ENCODE measurements at places on chromosomes 11 and 22.
A peak's percentile ranks its signal among the peaks of the same experiment; 100 is the strongest.

- DNase-seq = no peak
Observed at GRCh38 chr11:113484223-113484622, 9.0 kb upstream of the DRD2 start.

DNA sequence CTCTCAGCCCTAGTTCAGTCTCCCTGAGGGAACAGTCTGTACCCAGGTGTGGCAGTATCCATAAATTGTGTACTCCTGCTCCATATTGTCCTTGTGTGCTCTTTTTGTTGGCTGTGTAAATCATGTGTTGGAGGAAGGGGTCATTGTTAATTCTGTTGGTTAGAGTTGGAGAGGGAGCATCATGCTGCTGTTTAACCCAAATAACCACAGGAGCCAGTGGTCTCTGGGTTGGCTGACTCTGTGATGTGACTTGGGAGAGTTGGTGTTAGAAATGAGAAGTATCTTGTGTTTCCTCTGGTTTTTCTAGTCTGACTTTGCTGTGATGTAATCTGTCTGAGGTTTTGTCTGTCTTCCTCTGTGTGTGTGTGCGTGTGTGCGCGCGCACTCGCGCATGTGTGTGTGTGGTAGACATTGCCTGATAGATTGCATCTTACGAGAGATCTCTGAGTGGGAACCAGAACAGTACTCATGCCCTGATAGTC is 30.5 kb downstream of the CTNND1 start:
- DNase-seq = peak; percentile 41

GRCh38 chr22:43884600-43885318 is 7.1 kb downstream of the PNPLA5 start:
- peak; percentile 39 for DNase-seq

DNA sequence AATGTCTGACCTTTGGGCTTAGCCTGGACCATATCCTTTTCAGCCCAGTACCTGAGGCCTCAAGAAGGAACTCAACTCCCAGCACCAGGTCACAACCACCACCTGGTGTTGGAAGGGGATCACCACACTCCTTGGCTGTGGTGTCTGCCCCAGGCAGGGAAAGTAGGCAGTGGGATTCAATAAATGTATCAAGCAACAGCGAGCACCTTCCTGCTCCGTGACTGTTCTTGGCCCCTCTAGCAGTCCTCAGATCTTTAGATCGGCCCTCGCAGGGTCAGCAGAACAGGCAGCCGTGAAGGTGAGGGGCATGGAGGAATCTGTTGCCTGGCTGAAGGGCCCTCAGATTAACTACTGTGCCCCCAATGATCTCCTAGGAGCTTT is 15.9 kb downstream of the ARFGAP2 start:
- no peak for DNase-seq

GRCh38 chr22:19526702-19527111 is 2.5 kb upstream of the CLDN5 start:
- no peak for DNase-seq

DNA sequence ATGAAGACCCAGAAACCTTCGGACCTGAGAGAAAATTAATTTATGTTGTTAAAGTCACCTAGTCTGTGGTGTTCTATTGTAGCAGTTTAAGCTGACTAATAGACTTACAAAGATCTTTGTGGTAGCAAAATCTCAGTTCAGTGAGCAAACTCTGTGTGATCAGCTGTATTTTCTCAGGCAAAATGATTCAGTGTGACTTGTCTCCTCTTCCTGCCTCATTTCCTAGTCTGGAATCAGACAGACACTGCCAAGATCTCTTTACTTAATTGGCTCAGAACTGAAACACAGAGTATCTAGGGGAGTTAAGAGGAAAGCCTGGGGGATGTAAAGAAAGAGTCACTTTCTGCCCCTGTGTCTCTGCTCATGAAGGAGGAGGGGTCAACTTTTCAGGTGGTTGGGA is 564.7 kb downstream of the KCNA4 start:
- DNase-seq = no peak

DNA sequence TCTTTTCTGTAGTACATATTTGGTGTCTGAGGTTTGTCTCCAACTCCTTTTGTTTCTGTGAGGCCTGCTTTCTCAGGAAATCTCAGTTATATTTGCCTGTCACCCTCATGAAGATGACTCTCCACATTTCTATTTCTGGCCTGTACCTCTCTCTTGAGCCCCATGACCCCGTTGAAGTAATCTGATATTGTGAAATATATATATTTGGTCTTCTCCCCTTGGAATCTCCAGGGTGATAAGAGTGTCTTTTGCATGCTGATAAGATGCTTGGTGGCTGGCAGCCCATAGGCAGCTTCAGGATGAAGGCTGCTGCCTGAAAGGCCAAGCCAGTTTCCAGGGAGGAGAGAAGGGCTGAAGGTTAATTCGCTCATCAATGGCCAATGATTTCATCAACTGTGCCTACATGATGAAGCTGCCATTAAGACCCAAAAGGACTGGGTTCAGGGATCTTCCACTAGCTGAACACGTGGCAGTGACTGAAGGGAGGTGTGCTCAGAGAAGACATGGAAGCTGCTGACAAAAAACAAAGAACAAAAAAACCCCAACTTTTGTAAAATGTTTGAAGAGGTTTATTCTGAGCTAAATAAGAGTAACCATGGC is 67.4 kb downstream of the MICAL2 start:
- no peak for DNase-seq

DNA sequence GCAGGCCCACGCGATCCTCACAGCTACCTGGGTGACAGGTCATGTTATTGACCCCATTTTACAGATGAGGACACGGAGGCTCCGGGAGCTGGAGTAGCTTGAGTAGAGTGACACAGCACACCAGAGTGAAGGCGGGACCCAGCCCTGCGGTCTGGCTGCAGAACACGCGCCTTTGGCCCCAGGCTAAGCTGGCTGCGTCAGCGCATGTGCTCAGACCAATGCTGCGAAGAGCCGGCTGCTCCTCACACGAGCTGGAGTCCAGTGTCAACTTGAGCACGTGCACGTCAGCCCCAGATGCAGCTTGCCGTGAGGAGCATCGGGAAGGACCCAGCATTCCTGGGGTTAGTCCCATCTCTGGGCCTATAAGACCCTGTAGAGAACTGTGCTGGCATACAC is 49.9 kb downstream of the SCUBE1 start:
- no peak for DNase-seq

- DNase-seq = peak; percentile 3
Observed at GRCh38 chr11:8168485-8169257, at the start of gene RIC3. Gene RIC3, minus strand, starts transcription at chr11:8169025. Its CDS starts 36 bp downstream, at chr11:8168989.

- no peak for DNase-seq
Observed at GRCh38 chr11:123247813-123248379, 52.8 kb upstream of the CLMP start.

GRCh38 chr11:64438986-64439771 is 80.2 kb downstream of the RPS6KA4 start:
- DNase-seq = no peak

- peak; percentile 78 for DNase-seq
Observed at GRCh38 chr22:30208631-30209603, 37.6 kb downstream of the LIF start.

GRCh38 chr22:49998718-49999062 is 13.9 kb downstream of the IL17REL start:
- DNase-seq = no peak

- DNase-seq = no peak
Observed at GRCh38 chr11:66101066-66101464, 31.0 kb downstream of the PACS1 start.

- peak; percentile 79 for DNase-seq
Observed at GRCh38 chr11:18650859-18651557, 16.9 kb upstream of the SPTY2D1 start.

DNA sequence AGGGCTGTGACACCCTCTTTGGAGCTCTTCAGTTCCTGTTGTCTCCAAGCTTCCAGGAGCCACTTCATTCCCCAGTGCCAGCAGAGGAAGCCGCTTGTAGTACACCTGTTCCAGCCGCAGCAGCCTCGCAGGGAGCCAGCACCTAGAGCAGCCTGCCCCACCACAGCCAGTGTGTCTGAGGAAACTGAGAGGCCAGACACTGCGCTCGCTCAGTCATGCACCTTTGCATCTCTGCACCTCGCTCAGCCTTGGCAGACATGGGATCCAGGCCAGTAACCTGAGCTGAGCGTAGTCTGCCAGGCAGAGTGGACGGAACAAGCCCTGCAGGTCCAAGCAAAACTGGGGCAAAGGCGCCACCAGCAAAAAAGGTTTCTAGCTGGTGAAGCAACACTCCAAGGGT is 1072.1 kb downstream of the JRKL start:
- no peak for DNase-seq

DNA sequence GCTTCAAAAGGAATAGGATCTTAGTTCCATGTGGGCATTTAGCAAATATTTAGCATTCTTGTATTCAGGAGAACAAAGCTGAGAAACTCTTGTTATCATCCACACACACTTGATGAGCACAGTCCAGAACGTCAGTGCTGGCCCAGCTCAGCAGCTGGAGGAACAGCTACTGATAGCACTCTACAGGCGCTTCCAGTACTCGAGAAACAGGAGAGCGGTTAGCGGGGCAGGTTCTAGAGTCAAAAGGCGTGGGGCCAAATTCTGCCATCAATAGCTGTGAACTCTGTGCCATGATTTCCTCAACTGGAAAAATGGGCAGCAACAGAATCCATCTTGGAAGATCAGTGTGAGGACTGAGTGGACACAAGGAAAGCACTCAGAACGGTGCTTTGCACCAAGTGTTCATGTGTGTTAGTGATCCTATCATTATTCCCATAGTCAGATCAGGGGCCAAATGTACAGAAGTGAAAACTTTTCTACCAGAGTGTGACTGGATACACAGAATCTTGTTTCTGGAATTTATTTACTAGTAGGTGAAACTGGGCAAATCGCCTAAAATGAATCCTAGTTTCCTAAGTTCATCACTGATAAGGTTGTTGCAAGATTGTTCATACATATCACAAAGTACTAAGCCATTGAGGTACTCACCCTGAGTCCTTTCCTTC is 3.2 kb downstream of the JOSD1 start:
- DNase-seq = peak; percentile 44

DNA sequence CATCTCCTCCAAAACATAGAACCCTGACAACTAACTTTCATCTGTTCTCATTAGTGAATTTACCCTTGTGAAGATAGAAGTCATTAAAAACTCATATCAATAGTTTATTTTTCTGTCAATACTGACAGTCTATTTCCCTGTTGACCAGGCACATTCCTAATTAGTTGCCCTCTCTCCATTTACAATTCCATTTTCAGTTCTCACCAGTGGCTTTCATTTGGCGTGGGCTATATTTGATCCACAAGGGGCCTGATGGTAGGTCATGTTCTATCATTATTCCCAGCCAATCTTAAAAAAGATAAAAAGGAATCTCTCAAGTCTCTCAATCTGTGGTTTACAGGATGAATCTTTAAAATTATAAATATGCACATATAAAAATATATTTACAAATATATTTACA is 3.9 kb upstream of the AKIP1 start:
- no peak for DNase-seq

GRCh38 chr11:47943721-47944586 is 36.4 kb upstream of the PTPRJ start:
- no peak for DNase-seq

- DNase-seq = no peak
Observed at GRCh38 chr11:18168372-18168771, 4.3 kb upstream of the MRGPRX4 start.

DNA sequence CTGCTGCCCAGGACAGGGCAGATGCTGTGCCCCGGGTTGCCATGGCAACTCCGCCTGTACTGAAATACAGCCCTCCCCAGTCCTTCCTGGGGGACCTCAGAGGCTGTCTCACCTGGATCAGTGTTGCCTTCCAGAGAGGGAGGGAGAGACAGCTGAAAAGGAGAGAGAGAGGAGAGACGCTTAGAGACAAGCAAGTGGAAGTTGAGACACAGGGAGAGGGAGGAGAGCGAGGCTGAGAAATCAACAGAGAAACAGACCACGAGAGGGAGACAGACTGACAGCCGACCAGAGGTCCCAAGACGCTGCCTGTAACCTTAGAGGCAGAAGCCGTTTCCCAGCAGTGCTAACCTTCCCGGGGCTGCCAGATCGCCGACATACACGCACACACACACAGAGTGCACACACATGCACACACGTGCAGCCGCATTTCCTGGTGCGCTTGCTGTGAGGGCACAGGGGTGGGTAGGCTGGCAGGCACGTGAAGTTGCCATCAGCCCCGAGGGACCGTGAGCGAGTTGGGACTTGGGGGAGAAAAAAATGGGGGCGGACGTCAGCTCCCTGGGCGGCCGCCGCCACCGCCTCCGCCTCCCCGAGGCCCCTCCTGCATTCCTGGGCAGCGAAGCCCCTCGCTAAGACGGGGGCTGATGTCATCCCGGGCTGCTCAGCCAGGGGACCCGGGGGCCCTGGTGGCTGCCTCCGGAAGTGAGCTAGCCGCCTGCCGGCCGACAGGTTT is 88.6 kb upstream of the CRYBB3 start:
- peak; percentile 91 for DNase-seq

DNA sequence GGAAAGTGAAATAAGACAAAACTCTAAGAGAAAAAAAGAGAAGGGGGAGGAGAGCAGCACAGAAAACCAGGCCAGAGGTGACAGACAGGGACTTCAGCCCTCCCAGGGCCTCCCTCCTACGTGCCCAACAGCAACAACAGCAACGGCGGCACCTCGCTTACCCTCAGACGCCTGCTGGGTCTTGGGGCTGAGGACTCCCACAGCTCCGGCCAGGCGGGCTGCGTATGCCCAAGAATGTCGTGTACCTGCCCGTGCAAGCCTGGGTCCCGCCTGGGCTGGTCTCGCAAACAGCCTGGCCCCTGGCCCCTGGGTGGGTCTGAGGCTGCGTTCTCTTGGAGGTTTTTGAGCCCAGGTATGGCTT is 30.5 kb downstream of the ARAP1 start:
- DNase-seq = peak; percentile 75

- DNase-seq = peak; percentile 13
Observed at GRCh38 chr11:110858547-110858921, 146.3 kb upstream of the ARHGAP20 start.

GRCh38 chr22:19810381-19811201 is 44.1 kb downstream of the GNB1L start:
- no peak for DNase-seq

GRCh38 chr11:67538823-67539505 is 15.7 kb upstream of the CABP2 start:
- DNase-seq = no peak

GRCh38 chr22:39214383-39215069 is 30.3 kb downstream of the PDGFB start:
- no peak for DNase-seq

DNA sequence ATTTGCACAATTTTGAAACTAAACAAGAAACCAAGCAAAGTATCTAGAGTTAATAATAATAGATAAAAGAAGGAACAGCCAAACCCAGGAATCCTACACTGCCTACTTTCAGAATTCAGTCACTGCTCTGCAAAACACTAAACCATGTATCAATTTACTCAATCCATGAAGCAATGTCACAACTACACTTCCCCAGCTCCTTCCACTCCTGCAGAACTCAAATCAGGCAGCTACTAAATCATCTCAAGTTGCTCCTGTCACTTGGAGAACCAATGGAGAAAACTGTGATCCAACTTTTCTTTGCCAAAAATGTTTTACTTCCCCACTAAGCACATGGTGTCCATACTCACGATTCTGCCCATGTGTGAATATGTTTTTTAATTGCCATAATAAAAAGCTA is 24.9 kb upstream of the C11orf58 start:
- DNase-seq = no peak

GRCh38 chr11:78870655-78871054 is 296.0 kb upstream of the NARS2 start:
- no peak for DNase-seq

- no peak for DNase-seq
Observed at GRCh38 chr11:107590460-107591377, at the start of gene ELMOD1. Gene ELMOD1, plus strand, starts transcription at chr11:107591147. Its CDS starts 27,043 bp downstream, at chr11:107618190.
